M059J (cell line): ENCODE measurements at places on chromosomes 2 and 18. TPM values are rescaled to one million over a fixed set of nuclear protein-coding genes. Genes with fewer than 3 reads are reported as not detected.

HOXD13 gene
- total RNA-seq = 2.1 and 3.6 TPM in 2 replicates

GALR1 gene
- total RNA-seq = not detected in 2 replicates

DUSP2 gene
- 75.8 and 103 TPM in 2 replicates for total RNA-seq

DNA sequence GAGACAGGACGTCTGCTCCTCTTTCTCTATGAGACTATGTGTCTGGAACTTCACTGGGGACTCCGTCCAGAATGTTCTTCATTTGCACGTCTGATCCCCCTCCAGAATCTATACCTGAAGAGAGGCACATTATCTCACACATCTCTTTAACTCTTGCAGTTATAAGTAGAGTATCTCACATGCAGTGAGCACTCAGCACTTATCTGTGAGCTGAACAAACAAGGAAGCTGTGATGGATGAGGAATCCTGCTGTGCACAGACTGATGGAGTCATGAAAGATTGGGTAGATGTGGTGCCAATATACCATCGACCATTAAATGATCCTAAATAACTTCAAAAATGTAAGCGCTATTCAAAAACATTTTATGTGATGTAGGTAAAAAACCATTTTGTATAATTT is 888.3 kb upstream of the CELF4 start:
- no peak for DNase-seq

- peak; percentile 59 for DNase-seq
Observed at GRCh38 chr2:18149660-18150246, 271.3 kb downstream of the KCNS3 start.

DNA sequence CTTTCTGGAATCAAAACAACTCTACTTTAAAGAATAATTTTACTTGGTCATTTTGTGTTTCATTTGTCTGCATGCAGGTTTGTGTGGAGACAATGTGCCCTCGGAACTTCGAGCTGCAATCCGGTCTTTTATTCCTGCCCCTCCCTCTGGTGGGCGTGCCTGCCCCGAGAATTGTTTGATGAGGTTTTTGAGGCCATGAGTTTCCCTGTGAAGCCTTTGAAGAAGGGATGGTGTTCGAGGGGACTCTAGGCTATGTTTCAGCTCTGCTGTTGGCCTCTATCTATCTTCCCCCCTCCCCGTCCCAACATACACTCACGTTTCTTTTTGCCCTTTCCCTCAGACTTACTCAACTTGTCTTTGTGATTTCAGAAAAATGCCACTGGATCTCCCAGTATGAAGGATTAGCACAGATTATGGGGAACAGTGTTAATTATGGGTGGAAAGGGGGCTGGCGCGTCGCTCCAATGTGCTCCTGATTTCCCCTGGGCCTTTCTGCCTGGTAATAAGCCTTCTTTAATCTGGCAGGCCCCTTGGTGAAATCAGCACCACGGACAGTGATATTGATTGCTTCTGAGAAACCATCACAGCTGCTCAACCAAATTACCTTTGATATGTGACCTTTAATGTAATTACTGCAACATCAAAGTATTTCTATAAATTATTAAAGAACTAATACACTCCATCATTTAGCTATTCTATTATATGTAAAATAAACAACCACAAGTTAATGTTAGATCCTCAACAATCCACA is 82.2 kb downstream of the CELF4 start:
- peak; percentile 40 for DNase-seq

- DNase-seq = peak; percentile 27
Observed at GRCh38 chr2:63814114-63814513, 27.6 kb upstream of the UGP2 start.

GRCh38 chr2:234091883-234092282 is 41.4 kb downstream of the SPP2 start:
- DNase-seq = peak; percentile 28

GRCh38 chr2:198630384-198630783 is 826.0 kb downstream of the PLCL1 start:
- no peak for DNase-seq

- no peak for DNase-seq
Observed at GRCh38 chr2:129641371-129641770, 338.1 kb upstream of the RAB6C start.

- no peak for DNase-seq
Observed at GRCh38 chr2:54609647-54610046, 113.8 kb upstream of the EML6 start.

GRCh38 chr2:155310589-155310988 is 612.1 kb downstream of the KCNJ3 start:
- peak; percentile 1 for DNase-seq

DNA sequence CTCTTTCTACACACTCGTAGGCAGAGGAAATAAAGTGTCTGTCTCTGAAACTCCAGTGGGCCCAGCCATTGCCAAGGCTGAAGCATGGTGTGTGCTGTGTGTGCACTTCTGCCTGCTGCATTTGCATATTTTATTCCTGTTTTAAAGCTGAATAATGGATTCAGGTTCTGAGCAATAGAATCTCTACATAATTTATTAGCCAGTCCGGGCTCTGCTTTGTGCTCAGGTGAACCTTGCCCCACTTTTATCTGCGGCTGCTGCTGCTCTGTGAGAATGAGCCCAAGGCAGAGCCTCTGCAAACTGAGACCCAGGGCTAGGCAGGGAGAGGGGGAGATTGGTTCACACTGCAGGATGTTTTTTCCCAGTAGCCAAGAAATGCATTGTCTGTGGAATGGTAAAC is 64.6 kb upstream of the SH3BP4 start:
- no peak for DNase-seq

DNA sequence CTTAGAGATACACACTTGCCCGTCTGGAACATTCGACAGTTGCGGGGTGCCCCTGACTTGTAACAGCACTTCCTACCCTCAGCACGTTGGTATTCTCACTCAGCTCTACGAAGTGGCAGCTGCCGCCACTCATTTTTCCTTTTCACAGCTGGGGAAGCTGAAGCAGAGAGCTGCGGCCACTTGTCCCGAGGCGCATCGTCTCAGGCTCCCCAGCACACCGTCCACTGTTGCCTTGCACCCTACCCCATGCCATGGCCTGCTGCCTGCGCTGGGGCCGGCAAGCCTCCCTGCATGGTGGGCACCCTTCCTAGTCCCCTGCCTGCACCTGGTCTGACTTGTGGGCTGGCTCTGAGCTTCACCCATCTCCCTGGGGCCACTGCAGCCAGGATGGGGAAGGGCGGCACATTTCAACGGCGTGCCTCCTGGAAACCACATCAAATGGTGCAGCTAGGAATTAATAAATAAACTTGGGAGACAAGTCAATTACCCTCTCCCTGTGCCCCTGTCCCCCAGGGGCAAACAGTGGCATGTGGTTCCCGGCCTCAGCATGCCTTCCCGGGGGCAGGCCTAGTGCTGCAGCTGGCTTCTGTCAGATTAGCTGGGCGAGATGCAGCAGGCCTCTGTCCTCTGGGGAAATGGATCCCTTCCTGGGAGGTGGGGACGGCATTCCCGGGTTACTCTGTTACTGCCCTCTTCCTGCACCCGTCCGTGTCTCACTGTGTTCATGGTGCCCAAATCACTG is 64.7 kb upstream of the HAAO start:
- peak; percentile 66 for DNase-seq
